ENCODE measurements at places on chromosomes 1 and 21.

DNA sequence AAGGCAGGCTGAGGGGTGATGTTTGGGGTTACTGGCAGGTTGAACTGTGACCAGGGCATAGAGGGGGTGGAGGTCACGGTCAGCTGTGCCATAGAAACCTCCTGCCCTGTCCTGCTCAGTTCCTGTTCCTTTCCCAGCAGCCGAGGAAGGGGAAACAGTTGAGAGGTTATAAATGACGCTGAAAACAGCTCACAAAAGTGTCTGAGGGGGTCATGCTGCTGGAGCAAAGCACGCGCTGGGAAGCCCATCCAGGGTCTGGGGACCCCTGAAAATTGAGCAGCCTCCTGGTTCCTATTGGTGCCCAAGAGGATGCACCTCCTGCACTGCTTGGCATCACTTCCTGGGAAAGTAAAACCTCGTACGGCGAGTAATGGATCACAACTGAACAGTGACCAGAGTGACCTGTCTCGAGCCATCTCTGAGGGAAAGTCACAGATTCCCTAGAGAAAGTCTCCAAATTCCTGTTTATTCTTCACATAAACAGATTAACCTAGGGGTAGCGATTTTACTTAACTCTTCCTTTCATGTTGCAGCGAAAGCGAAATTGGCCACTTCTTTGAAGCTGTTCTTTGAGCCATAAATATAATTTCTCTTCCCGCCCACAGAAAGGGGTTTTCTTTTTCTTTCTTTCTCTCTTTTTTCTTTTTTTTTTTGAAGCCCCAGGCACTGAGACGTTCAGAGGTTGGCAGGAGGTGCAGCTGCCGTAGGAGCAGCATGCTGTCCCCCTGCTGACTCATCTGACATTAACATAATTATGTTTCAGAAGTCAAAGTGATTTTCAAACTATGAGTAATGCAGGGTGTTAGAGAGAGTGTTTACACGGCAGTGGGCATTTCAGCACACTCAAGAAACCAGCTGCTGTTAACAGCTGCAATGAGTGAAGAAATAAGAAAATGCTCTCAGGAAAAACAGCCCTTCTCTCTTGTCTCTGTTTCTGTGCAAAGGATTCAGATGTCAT is 41.8 kb upstream of the ATF3 start:
- no peak for DNase-seq

DNA sequence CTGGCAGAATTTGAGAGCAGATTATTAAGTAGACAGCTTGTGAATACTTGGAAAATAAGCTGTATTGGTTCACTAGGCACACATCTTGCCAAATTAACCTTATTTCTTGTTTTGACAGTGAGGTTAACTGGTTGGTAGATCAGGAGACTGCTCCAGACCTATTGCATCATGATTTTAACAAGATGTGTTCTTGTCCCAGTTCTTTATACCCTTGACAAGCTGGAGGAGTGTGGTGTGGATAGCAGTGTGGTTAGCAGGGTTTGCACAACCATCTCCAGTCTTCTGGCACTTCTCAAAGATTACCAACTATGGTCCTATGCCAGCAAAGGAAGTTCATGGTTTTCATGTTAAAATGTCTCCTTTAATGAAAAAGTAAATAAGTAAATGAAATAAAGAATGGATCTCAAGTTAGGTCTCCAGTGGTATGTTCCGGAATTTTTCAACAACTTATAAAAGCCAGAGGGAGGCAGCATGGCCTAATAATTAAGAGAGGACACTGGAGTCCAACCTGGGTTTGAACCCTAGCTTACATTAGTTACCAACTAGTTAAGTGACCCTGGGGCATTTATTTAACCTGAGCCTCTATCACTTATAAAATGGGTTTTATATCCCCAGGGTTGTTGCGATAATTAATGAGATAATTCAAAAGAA is 34.1 kb downstream of the DDX20 start:
- no peak for DNase-seq

DNA sequence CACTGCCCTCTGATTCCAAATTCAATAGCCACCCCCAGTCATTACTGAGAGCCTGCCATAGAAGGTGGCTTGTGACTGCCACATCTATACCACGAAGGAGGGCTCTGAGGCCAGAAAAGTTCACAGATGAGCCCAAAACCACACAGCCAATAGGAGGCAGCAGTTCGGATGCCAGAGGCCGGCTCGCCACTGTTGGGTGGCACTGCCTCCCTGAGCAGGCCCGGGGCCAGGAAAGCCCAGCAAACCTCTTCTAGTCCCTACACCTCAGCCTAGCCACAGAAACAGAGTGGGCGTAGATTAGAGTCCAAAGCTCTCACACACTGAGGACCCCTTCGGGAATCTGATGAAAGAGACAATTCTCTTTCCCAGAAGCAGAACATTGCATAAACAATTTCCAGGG is 5.9 kb upstream of the CAMK2N1 start:
- DNase-seq: no peak

GRCh38 chr1:11967028-11967547 is 13.2 kb upstream of the MFN2 start:
- DNase-seq: no peak

DNA sequence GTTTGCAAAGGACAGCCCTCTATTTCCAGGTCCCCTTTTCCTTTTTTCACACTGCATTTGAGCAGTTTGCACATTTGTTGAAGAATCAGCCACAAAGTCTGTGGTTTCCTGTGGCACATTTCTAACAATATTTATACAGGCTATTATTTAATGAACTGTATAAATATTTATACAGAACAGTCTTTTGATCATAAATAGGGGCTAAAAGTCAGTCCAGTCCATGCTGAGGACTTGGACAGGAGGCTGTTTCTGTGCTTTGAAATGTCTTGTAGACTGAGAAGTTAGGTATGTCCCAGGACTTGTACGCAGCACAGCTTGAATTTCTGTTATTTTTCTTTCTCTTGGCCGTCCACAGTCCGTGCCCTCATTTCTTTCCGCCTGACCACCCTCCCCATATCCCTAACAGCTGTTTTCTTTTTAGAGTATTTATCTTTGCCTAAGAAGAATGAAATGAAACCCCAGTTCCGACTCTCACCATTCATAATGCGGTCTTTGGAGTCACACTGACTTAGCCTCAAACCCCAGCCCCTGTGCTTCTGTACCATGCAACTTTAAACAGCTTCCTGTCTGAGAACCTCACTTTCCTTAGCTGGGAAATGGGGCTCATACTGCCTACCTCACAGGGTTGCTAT is 19.7 kb downstream of the FGGY start:
- no peak for DNase-seq

GRCh38 chr1:247456021-247456420 is 1.9 kb downstream of the OR2B11 start:
- DNase-seq: no peak

DNA sequence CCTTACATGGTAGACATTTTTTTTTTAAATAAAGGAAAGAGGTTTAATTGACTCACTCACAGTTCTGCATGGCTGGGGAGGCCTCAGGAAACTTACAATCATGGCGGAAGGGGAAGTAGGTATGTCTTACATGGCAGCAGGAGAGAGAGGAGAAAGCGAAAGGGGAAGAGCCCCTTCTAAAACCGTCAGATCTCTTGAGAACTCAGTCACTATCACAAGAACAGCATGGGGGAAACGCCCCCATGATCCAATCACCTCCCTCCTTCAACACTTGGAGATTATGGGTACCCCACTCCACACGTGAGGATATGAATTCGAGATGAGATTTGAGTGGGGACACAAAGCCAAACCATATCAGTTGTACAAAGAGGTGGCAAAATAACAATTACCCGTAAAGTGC is 301.7 kb downstream of the GRIK1 start:
- DNase-seq: no peak

DNA sequence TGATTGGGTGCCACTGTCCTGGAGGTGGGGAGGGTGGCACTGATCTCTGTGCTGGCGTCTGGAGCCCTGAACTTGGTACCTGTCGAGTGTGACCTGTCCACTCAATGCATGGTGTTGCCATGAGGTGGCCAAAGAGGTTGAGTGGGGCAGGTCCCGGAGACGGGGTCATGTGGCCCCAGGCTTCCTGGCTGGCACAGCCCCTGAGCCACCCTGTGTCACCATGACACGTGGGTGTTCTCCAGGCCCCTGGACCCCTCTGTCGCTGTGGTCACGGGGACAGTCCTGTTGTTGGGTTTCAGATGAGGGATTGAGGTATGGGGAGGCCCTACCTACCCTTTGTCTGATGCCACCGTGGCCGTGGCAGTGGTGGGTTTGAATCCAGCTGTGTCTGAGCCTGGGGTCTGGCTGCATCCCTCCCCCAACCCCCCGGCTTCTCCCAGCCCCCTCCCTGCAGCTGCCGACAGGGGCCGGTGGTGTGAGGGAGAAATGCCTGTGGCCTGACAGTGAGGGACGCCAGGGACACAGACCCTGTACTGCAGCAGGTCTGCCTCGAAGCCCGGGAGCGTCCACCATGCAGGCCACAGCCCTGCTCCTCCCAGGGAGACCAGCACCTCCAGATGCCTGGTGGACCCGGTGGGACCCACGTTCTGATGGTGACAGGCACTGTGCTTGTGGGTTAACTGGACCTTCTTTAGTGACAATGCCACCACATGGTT is 12.0 kb downstream of the TRPM2 start:
- no peak for DNase-seq

DNA sequence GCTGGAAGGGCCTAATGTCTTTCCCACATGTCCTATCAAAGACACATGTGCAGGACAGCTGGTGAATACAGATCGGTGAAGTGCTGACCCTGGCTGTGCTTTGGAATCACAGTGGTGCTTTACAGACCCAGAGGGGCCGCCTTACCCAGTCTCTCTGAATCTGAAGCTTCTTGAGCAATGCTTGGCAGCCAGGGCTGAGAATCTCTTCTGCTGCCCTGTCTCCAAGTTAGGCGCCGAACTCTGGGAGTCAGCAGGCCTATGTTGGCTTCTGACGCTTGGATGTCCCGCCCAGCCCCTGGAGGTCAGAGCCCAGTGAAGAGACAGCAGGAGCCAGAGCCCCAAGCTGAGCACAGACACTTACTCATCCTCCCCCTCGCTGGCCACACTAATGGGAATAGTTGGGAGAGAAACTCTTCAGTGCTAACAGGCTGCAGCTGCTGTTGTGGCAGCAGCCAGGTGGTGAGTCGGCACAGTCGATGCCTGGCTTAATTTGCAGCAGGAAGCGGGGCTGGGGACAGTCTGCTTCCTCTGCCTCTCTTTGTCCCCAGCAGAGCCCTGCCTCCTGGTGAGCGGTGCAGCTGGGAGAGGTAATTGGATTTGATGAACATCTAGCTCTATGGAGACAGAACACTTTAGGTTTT is 68.1 kb downstream of the URB2 start:
- DNase-seq: no peak

GRCh38 chr1:33152685-33153432 is 29.0 kb downstream of the TRIM62 start:
- DNase-seq: no peak

DNA sequence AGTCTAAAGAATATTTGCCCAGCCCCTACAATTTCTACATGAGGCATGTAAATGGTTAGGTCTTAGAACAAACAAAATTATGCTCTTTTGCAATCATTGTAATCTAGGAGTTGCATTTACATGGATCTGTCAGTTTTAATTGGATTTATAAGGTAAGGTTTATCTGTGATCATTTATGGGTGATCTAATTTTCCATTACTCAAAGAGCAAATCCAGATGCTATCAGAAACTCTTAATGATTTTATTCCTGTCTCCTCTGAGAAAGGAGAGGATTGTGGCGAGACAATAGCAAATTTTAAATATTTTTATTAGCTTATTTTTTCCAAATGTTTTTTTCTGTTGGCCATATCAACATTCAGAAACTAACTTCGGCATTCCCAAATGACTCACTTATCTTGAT is 14.2 kb upstream of the NEGR1 start:
- no peak for DNase-seq

DNA sequence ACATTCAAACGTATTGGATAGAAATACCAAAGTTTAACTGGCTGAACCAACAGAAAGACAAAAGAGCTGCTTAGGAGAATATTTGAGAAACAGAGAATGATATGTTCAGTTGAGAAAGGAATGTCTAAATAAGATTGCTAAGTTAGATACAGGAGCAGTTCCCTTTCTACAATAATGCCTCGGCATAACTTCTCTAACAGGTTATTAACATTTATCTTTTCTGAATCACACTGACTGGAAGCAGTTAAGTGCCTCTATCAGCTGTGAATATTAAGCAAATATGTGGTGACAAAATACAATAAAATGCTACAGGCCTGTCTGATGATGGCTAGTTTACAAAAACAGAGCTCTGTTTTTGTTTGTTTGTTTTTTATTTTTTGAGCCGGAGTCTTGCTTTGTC is 121.9 kb downstream of the KCNK1 start:
- peak; percentile 73 for DNase-seq

GRCh38 chr21:45035477-45035848 is 38.9 kb upstream of the ADARB1 start:
- DNase-seq: no peak

DNA sequence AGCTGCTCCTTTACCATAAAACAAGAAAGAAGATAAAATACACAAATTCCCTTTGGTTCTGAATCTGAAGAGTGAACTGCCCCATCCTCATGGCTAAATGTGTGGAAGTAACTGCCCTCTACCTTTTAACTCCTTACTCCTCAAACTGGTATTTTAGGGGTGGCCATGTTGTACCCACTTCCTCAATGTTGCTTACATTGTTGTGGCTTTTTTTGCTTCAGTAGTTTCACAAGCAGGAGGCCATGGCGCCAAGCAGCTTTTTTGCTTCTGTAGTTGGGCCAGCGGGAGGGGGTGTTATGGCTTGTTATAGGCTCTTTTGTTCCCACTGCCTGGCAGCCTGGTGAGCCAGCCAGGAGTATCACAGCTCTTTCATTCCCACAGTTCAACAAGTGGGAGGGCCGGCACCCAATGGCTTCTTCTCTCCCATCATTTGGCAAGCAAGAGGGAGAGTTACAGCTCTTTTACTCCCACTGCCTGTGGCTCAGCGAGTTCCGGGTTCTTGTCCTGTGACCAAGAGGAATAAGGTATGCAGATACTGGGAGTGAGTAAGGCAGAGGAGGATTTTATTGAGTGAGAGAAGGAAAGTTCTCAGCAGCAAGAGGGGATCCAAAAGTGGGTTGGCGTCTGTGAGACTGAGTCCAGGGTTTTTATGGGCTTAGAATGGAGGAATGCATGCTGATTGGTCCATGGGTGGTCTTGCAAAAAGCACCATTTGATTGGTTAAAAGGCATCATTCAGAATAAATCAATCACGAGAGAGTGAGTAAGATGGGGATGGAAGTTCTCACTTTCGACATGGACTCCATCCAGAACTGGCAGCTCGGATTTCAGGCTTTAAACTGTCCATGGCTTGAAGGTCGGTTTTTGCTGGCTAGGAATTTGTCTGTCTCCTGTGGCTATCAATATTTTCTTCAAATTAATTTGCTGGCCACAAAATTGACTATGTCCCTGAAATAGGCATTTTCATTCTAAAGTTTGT is 429.6 kb downstream of the HLX start:
- DNase-seq: no peak

GRCh38 chr21:33670076-33670978 is 28.0 kb downstream of the ITSN1 start:
- DNase-seq: no peak

DNA sequence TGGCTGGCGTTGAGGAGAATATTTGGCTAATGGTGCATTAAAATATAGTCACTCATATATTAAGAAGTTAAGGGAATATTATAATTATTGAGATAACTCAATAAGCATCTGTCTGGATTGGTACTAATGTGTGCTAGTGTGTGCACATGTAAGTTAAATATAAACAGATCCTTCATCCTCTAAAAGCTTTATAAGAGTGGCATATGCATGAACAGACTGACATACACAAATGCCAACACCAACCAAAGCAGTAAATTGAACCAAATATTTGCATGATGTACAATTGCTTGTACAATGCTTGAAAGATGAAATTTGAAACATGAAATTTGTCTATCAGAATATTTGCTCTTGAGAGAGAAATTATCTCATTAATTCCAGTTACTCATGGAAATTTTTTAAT is 344.9 kb downstream of the ADGRL2 start:
- DNase-seq: no peak
